Activated CD4-positive, alpha-beta T cell treated with anti-CD3 and anti-CD28 coated beads, Interleukin-2, Interleukin-4, amounts not matched to agents 100 ng/mL and 50 ng/mL, durations not matched to agents 16 hours and 8 hours (primary cell): ENCODE measurements at places on chromosomes 4 and X.

- DNase-seq: no peak
Observed at GRCh38 chr4:173254646-173255045, 79.5 kb downstream of the HMGB2 start.

- no peak for DNase-seq
Observed at GRCh38 chr4:105148776-105149175, 2.1 kb downstream of the TET2 start.

- DNase-seq: no peak
Observed at GRCh38 chr4:38644201-38644600, 19.8 kb upstream of the KLF3 start.

GRCh38 chrX:989959-990510 is 222.4 kb downstream of the CRLF2 start:
- peak; percentile 82 for DNase-seq

DNA sequence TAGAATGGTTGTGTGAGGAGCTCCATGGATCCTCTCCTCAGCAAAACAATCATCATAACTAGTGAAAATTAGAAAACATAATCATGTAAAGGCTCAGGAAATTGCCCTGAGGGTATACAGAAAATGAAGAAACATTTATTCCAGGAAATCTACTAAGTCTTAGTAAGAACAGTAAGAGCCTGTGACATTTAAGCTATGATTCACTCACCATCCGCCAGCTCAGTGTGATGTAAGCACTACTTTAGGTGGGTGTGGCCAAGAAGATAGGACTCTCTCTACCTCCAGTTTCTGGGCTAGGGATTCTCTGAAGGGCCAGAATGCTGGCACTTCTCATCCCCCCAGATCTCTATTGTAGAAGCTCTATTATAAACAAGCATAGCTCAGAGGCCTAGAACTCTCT is 147.5 kb downstream of the DLG3 start:
- DNase-seq: peak; percentile 34

- peak; percentile 86 for DNase-seq
Observed at GRCh38 chr4:139656614-139657486, 8.8 kb upstream of the MGST2 start.
